ENCODE measurements at places on chromosomes 1 and 21.

GRCh38 chr21:28311411-28312190 lies 681.1 kb downstream of the LTN1 start:
- H3K4me1 ChIP-seq: no peaks in the 10 kb centered on the region
- no peak overlapping the region for H3K27ac ChIP-seq
- H3K4me3 ChIP-seq: no peak overlapping the region
- no peaks in the 10 kb centered on the region for H3K36me3 ChIP-seq
- no peaks in the 10 kb centered on the region for H3K27me3 ChIP-seq

DNA sequence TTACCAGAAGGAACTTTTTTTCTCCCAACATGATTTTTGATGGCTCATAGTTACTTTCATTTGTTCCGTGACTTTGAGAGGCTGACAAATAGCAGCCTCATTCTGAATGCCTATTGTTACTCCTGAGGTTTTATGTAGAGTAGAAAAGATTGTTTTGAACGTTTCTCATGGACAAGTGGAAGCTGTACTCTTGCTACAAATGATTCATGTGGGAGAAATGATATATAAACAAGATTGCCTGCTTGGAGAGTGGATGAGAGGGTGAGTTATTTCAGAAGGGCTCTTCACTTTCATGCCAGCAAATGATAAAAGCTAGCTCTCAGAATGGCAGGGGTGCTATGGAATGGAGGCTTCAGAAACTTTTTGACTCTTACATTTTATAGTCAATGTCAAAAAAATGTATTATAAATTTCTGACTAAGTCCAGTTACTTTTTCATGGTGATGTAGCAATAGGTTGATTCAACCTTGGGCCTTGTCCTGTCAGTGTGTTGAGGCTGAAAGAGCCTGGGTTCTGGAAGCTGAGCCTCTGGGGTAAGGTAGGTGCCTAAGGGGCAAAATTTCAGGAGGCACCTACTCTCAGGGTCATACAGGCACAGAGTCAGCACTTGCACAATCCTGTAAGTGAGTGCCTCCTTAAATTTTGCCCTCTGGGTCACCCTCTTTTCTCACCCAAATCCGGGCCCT lies 19.4 kb downstream of the JUN start:
- no peak for DNase-seq
- no peaks in the 10 kb centered on the region for H3K36me3 ChIP-seq
- H3K27ac ChIP-seq: no peak overlapping the region
- no peaks in the 10 kb centered on the region for H3K27me3 ChIP-seq
- peaks cover 13% of the 10 kb centered on the region for H3K4me1 ChIP-seq

GRCh38 chr1:112808861-112809684 lies 93.9 kb upstream of the PPM1J start:
- H3K27ac ChIP-seq: peak overlapping the region; percentile 59
- H3K27me3 ChIP-seq: no peaks in the 10 kb centered on the region
- H3K4me3 ChIP-seq: no peak overlapping the region
- peak; percentile 79 for DNase-seq
- H3K36me3 ChIP-seq: no peaks in the 10 kb centered on the region

GRCh38 chr1:217484871-217485270 lies 146.0 kb downstream of the GPATCH2 start:
- H3K4me1 ChIP-seq: no peaks in the 10 kb centered on the region
- H3K27me3 ChIP-seq: no peaks in the 10 kb centered on the region
- no peak overlapping the region for H3K27ac ChIP-seq
- DNase-seq: no peak
- H3K36me3 ChIP-seq: no peaks in the 10 kb centered on the region

- no peaks in the 10 kb centered on the region for H3K27me3 ChIP-seq
- H3K4me3 ChIP-seq: no peak overlapping the region
- H3K4me1 ChIP-seq: peaks cover 10% of the 10 kb centered on the region
- DNase-seq: peak; percentile 84
These were observed 20.2 kb downstream of the PEX14 start for GRCh38 chr1:10494754-10495474.

- DNase-seq: no peak
- H3K27me3 ChIP-seq: no peaks in the 10 kb centered on the region
- no peaks in the 10 kb centered on the region for H3K36me3 ChIP-seq
These were observed 130.8 kb downstream of the PCBP3 start for GRCh38 chr21:45774291-45774690.

GRCh38 chr1:110436635-110437034 lies 14.3 kb upstream of the PROK1 start:
- peak overlapping the region; percentile 78 for H3K27ac ChIP-seq
- peak; percentile 87 for DNase-seq
- H3K36me3 ChIP-seq: no peaks in the 10 kb centered on the region
- peaks cover 27% of the 10 kb centered on the region for H3K4me1 ChIP-seq
- no peak overlapping the region for H3K4me3 ChIP-seq

GRCh38 chr1:182206626-182207239 lies 145.2 kb upstream of the ZNF648 start:
- DNase-seq: no peak
- H3K27ac ChIP-seq: no peak overlapping the region
- no peaks in the 10 kb centered on the region for H3K36me3 ChIP-seq

GRCh38 chr1:90854397-90854924 lies 137.4 kb upstream of the BARHL2 start:
- DNase-seq: no peak
- no peak overlapping the region for H3K27ac ChIP-seq
- no peak overlapping the region for H3K4me3 ChIP-seq
- no peaks in the 10 kb centered on the region for H3K36me3 ChIP-seq

DNA sequence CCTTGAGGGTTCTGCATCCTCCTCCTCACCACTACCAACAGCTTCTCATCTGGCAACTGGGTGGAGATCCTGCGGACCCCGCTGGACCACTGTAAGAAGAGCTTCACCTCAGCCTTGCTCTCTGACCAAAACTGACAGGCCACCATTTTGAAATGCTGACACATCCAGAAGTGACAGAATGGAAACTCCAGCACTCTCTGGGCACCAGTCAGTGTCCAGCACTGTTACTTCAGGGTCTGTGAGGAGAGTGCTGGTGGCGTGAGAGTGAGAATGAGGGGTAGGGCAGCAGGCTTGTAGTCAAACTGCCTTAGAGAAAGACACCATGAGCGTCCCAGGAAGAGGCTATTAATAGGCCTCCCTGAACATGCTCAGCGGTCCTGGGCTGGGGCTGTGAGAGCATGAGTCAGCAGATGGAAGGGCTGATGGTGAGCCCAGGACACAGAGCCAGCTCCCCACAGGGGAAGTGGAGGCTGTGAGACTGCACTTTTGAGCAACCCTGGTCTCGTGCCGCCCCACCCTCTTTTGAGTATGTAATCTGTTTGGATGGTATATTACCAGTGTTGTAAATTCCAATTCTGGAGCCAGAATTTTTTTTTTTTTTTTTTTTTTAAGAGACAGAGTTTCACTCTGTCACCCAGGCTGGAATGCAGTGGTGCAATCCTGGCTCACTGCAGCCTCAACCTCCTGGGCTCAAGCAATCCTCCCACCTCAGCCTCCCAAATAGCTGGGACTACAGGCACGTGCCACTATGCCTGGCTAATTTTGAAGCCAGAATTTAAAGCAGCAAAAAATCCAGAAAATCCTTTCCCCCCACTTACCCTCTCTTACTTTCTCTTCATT lies 34.4 kb upstream of the SLC30A1 start:
- H3K27ac ChIP-seq: peak overlapping the region; percentile 96
- H3K4me1 ChIP-seq: peaks cover 46% of the 10 kb centered on the region
- H3K27me3 ChIP-seq: no peaks in the 10 kb centered on the region
- peak; percentile 90 for DNase-seq

GRCh38 chr1:30399026-30399425 lies 324.4 kb downstream of the MATN1 start:
- no peaks in the 10 kb centered on the region for H3K36me3 ChIP-seq
- DNase-seq: no peak
- H3K27me3 ChIP-seq: no peaks in the 10 kb centered on the region

DNA sequence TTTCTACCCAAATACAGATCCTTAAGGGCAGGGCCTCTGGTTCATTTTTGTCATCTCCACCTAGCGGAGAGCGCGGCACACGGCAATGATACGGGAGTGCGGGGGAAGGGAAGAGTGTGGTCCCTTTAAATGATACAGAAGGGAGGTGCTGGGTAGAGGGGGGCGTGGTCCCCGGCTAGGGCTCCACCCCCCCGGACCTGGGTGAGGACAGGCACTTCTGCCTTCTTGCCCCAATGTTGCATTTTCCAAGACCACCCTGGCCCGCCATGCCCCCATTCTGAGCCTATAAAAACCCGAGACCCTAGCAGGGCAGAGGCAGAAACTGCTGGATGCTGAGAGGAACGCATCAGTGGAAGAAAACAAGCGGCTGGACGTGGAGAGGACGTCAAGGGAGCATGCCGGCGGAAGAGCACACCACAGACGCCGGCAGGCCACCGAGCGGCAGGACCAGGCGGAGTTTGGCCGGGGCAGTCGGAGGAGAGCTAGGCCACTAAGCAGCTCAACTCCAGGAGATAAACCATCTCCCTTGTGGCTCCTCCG lies 30.0 kb downstream of the LRRC3 start:
- H3K27ac ChIP-seq: no peak overlapping the region
- H3K4me3 ChIP-seq: no peak overlapping the region
- no peaks in the 10 kb centered on the region for H3K27me3 ChIP-seq
- H3K36me3 ChIP-seq: no peaks in the 10 kb centered on the region
- peaks cover 17% of the 10 kb centered on the region for H3K4me1 ChIP-seq

- H3K27me3 ChIP-seq: no peaks in the 10 kb centered on the region
- no peak overlapping the region for H3K27ac ChIP-seq
- no peak for DNase-seq
- H3K36me3 ChIP-seq: no peaks in the 10 kb centered on the region
These were observed 45.0 kb downstream of the LRRN2 start for GRCh38 chr1:204640578-204640977.

- no peaks in the 10 kb centered on the region for H3K36me3 ChIP-seq
- no peaks in the 10 kb centered on the region for H3K4me1 ChIP-seq
- H3K4me3 ChIP-seq: no peak overlapping the region
- H3K27ac ChIP-seq: no peak overlapping the region
- H3K27me3 ChIP-seq: no peaks in the 10 kb centered on the region
These were observed 52.7 kb upstream of the DIRAS3 start for GRCh38 chr1:68103011-68103545.

- no peaks in the 10 kb centered on the region for H3K36me3 ChIP-seq
- H3K27me3 ChIP-seq: no peaks in the 10 kb centered on the region
- peak overlapping the region; percentile 94 for H3K27ac ChIP-seq
- peak overlapping the region; percentile 13 for H3K4me3 ChIP-seq
These were observed 39.8 kb downstream of the FOXD2 start for GRCh38 chr1:47477595-47478080.

DNA sequence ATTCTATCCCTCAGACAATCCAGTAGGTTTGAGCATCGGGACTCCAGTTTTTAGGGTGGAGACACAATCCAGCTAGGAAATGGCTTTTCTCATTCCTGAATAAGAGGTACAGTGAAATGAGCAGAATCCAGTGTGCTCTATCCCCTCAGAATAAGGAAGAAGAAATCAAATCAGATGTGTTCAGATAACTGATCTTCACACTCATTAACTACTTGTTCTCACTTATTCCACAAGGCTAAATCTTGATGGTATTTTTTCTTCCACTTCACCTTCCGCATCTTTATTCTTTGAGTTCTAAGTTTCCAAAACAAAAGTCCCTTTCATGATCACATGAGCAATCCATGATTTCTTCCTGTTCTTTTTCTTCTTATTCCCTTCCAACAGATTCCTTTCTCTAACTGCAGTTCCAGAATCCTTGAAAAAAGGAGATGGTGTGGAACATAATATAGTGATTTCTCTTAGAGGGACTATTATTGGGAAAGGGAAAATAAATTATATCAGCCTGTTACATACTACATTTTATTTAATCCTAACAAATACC lies 1.7 kb downstream of the SYT11 start:
- H3K27ac ChIP-seq: no peak overlapping the region
- no peak for DNase-seq
- no peaks in the 10 kb centered on the region for H3K36me3 ChIP-seq
- H3K4me3 ChIP-seq: no peak overlapping the region
- peaks cover 6% of the 10 kb centered on the region for H3K4me1 ChIP-seq

DNA sequence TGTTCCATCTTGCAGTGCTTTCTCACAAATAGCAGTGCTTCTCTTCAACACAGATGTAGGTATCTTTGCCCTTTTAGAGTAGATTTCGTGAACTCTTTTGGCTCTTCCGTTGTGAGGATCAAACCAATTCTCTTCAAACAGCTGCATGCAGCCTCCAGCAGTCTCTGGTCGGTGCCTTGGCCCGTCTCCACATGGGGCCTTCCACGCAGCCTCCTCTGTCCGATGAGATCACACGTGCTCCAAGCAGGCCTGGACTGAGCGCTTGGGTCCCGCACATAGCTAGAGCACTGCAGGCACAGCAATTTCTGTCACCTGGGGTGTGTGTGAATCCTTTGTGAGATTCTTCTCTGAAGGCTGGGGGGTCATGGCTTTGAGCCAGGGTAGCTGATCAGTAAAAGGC lies 82.8 kb upstream of the KCNE2 start:
- H3K36me3 ChIP-seq: no peaks in the 10 kb centered on the region
- no peak for DNase-seq
- no peaks in the 10 kb centered on the region for H3K27me3 ChIP-seq
- no peak overlapping the region for H3K4me3 ChIP-seq
- H3K27ac ChIP-seq: no peak overlapping the region
